Psoas muscle (tissue), 8 donors: ENCODE measurements at places on chromosomes 7 and 10. TPM values are rescaled to one million over a fixed set of nuclear protein-coding genes. Genes with fewer than 3 reads are reported as not detected.

The FGFR2 gene
- 0.36 TPM for total RNA-seq

The NEUROG3 gene
- total RNA-seq = not detected

The TMEM176A gene
- total RNA-seq = 3.6 TPM

The SGCE gene
- total RNA-seq = 8.8 TPM
